Dermis microvascular lymphatic vessel endothelial cell (primary cell): ENCODE measurements at places on chromosomes 7 and 10. TPM values are rescaled to one million over a fixed set of nuclear protein-coding genes. Genes with fewer than 3 reads are reported as not detected.

GRCh38 chr10:21146436-21146789, 249.3 kb upstream of the NEBL start:
- no peak for DNase-seq

DNA sequence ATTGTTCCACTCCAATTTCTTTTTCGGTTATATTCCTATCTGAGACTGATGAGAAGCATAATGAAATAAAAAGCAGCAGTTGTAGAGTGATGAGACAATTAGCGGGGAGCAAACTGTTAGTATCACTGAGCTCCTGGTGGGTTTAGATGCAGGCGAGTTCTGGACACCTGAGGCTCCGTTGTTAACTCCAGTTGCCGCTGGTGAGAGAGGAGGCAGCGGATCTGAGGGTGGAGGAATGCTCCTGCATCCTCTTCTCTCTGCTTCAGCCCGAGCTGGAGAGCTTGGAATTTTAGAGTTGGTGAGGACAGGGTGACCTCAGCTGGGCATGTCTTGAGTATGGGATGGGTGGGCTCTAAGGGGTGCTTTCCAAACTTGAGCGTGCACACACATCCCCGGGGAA, 31.4 kb downstream of the LRMDA start:
- no peak for DNase-seq

GRCh38 chr7:87447116-87447635, 28.3 kb downstream of the ABCB4 start:
- DNase-seq, result no peak

Gene XRCC2
- 2.0 and 3.7 TPM in 2 replicates for total RNA-seq

- no peak for DNase-seq
Observed at GRCh38 chr10:123512901-123513775, 153.0 kb upstream of the GPR26 start.

Gene ACTR1A
- total RNA-seq, result 143 and 183 TPM in 2 replicates

Gene CRPPA
- total RNA-seq, result 1.2 and 1.8 TPM in 2 replicates
